Activated CD8-positive, alpha-beta memory T cell treated with anti-CD3 and anti-CD28 coated beads, Interleukin-2, amount 50 U/mL, for 48 hours (primary cell): ENCODE measurements at places on chromosomes 7 and 10.

- DNase-seq = no peak
Observed at GRCh38 chr7:16359216-16359615, 62.1 kb downstream of the CRPPA start.

DNA sequence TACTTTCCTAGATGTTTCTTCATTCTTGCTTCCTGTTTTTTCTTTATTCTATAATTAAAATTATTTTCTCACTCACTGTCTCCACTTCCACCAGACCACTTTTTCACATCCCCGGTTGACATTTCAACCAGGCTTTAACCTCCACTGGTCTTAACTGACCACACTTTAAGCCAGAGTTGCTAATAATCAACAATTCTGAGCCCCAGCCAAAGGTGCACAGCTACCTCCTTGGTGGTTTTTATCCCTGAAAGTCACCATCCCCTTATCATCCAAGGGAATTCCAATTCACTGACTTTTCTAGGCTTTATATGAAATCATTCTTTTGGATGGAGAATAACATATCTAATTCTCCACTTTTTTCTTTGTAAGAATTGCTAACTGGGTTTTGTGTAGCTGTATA is 138.9 kb downstream of the FRMD4A start:
- no peak for DNase-seq

DNA sequence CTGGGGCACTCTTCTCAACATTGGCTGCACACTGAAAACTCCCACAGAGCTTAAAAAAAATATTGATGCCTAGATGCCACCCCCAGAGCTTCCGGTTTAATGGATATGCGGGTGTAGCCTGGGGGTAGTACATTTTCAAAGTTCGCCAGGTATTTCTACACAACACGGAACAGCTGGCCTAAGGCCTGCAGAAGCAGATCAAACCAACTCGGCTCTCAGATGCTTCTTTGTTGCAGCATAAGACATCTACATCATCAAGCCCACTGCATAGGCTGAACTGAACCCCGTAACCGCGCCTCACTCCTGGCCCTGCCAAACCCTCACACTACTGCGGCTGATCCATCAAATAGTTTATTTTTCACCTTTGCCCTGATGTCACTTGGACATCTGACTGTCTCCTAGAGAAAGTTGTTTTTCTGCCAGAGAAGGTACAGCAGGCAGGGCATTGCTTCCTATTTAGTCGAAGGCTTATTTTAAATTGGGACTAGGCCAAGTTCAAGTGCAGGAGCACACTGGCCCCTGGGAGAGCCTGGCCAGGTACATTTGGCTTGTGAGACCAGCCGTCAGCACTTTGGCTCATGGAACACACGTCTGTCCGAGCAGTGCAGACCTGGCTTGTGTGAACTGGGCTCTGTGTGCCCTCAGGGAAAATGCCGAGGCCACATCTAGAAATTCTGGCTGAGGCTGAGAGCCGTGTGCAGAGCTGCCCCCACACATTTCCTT is 113.3 kb downstream of the TACC2 start:
- DNase-seq = no peak

- DNase-seq = no peak
Observed at GRCh38 chr10:24958721-24959381, 6.4 kb upstream of the PRTFDC1 start.

DNA sequence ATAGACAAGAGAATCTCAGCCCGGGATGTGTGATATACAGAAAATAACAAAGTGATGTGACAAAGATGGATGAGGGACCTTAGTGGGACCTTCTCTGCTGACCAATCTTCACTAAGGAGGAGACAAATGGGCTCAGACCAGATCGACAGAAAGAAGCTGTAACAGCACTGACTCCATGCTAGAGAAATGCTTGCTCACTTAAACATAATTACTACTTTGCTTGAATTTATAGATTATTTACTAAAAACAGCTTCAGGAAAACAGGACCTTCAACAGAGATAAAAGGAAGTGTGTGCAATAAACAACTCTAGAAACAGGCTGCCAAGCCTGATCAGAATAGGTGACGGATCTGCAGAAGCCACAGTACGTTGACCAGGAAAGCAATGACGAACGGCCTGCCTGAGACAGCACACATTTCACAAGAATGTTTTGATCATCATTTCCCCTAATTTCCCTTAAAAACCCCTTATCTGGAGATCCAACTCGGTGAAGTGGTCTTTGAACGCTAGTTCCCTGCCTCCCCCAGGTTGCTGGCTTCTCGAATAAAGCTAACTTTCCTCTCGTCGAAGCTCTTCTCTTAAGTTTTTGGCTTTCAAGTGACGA is 98.4 kb upstream of the STEAP1B start:
- DNase-seq = no peak

DNA sequence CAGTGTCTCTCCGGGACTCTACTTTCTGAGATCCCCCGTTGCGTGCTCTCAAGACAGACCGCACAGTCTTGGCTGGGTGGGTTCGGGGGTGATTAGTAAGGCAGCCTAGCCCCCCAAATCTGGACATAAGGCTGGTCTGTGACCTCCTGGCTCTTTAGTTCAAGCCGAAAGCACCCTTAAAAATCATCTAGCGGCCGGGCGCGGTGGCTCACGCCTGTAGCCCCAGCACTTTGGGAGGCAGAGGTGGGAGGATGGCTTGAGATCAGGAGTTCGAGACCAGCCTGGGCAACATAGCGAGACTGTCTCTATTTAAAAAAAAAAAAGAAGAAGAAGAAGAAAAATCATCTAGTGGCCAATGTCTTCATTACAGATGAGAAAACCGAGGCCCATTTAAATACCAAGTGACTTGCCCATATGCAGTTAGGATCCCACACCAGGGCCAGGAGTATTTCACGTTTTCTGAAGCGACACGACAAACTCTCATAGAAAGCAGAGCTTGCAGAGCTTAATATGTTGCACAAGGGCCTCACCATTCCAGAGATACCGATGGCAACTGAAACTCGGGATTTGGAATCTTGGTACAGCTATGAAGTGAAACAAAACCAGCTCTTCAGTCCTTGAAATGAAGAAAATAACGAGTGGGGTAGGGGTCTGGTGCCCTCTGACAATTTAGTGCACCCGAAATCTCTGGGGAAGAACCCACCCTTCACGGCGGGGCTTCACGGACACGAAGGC is 703 bp upstream of the HILPDA start:
- no peak for DNase-seq
